ENCODE measurements at places on chromosomes 3 and 15. TPM values are rescaled to one million over a fixed set of nuclear protein-coding genes. Genes with fewer than 3 reads are reported as not detected.

Gene IL17RC
- 10.2 TPM for total RNA-seq

Gene ATP11B
- total RNA-seq, result 25.7 TPM

Gene GADL1
- total RNA-seq, result 0.18 TPM

DNA sequence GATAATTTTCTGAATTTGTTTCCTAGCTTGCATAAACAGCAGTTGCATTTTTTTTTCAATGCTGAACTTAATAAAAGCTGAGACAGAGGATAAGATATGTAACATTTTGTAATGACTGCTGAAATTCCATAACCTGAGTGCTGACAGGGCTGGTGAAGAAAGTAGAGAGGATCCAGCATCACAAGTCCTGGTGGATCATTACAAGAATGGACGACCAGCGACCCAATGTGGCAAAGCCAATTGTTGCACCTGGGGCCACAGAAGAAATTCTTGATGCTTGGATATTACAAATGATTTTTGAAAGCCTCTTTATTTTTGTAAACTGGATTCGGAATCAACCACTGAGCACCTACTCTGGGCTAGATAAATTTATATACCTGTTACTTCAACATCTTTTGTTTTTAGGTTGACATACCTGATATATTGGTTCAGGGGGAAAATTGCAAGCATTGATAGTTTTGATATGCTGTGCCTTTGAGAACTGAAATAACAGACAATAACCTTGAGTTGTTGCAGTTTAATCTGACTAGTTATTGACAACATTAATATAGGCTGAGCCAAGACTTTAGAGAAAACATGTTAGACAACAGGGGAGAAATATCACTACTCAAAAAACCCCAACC lies 3.9 kb upstream of the ACTL6A start:
- DNase-seq, result peak; percentile 73

DNA sequence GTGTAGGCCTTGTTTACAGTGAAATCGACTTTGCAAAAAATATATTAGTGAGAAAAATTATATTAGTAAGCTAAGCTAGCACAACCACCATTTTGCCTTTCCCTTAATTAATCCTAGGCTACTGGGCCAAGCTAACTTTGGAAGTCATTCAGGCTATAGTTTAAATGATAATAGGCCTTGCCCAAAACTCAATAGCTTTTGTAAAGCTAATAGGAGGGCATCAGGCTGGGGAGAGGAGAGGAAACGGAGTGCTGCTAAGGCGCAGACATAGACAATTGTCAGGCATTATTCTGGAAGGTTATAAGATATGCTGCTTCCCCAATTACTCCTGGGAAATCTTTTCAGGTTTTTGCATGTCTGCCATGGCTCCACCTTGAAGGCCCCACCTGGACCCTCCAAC lies 1286.0 kb downstream of the NSUN3 start:
- no peak for DNase-seq

- no peak for DNase-seq
Measured at GRCh38 chr3:25277503-25277902, 150.6 kb upstream of the RARB start.

Measured in WTC11 (cell line).